ENCODE measurements at places on chromosomes 7 and 10.

DNA sequence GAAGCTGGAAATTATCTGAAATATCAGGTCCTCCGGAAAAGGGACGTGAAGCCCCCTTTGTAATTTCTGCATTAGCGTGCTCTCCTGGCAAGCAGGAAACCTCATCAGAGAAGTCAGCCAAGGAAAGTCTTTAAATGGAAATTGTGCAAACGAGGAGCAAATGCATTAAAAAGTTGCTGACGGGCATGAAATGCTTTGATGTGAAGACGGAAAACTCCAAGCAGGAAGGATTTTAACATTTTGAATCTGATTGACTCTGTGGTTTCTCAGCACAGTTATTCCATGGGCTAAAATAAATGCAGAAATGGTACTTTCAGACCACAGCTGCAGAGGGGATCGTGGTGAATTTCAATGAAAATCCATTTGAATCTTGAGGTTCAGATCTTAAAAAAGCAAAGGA is 167.8 kb downstream of the AHR start:
- no peak for DNase-seq

- no peak for DNase-seq
These were observed 516.9 kb downstream of the GLRX3 start for GRCh38 chr10:130652964-130653578.

- no peak for DNase-seq
These were observed 52.0 kb downstream of the C10orf90 start for GRCh38 chr10:126618466-126618865.

GRCh38 chr7:4797858-4798705 is 22.7 kb downstream of the AP5Z1 start:
- peak; percentile 83 for DNase-seq

DNA sequence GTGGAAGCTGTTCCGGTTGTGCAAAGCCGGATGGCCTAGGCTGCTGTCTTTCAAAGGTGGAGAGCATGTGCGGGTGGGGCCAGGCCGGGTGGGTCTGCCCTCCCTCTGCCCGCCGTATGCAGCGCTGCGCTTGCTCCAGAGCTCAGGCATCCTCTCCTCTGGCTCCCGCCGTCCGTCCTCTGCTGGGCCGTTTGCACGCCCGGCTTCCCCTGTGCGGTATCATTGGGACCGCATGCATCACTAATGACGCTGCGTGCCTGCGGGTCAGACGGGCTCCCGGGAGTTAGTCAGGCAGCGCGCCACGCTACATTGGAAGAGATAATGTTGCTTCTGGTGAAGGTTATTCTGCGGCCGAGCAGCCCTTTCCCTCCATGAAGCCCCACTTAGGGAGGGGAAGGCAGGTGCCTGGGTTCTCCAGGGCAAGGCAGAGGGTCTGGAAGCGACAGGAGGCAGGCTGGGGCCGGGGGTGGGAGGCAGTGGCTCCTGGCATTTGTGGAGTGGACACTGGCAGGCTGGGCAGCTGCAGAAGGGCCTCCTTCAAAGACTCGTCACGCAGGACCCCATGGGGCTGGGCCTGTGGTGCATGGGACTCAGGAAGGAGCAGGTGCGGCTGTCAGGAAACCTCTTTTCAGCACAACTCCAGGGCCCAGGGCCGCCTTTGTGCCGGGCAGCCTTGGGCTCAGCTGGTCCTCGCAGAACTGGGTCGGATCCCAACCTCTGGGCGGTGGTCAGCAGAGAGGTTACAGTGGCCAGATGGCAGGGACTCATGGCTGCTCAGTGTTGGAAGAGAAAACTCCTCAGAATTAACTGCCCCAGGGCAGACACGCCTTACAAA is 318.5 kb downstream of the WDR37 start:
- no peak for DNase-seq

DNA sequence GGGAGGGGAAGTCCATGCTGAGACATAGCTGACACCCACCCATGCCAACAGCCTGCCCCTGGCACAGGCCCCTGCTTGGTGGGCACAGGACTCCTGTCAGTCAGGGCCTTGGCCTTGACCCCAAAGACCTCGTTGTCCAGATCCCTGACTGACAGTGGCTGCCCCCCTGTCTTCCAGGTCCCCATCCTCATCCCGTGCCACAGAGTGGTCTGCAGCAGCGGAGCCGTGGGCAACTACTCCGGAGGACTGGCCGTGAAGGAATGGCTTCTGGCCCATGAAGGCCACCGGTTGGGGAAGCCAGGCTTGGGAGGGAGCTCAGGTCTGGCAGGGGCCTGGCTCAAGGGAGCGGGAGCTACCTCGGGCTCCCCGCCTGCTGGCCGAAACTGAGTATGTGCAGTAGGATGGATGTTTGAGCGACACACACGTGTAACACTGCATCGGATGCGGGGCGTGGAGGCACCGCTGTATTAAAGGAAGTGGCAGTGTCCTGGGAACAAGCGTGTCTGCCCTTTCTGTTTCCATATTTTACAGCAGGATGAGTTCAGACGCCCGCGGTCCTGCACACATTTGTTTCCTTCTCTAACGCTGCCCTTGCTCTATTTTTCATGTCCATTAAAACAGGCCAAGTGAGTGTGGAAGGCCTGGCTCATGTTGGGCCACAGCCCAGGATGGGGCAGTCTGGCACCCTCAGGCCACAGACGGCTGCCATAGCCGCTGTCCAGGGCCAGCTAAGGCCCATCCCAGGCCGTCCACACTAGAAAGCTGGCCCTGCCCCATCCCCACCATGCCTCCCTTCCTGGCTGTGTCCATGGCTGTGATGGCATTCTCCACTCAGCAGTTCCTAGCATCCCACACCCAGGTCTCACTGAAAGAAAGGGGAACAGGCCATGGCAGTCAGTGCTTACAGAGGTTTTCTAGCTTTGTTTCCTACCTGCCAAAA is 197.2 kb downstream of the EBF3 start:
- peak; percentile 14 for DNase-seq

DNA sequence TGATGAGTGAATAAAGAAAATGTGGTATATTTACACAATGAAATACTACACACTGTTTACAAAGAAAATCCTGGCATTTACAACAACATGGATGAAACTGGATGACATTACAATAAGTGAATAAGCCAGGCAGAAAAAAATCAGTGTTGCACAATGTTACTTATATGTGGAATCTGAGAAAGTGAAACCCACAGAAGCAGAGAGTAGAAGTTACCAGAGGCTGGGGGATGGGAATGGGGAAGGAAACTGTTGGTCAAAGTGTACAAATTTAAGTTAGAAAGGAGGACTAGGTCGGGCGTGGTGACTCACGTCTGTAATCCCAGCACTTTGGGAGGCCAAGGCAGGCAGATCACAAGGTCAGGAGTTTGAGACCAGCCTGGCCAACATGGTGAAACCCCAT is 538.5 kb upstream of the MKI67 start:
- no peak for DNase-seq

DNA sequence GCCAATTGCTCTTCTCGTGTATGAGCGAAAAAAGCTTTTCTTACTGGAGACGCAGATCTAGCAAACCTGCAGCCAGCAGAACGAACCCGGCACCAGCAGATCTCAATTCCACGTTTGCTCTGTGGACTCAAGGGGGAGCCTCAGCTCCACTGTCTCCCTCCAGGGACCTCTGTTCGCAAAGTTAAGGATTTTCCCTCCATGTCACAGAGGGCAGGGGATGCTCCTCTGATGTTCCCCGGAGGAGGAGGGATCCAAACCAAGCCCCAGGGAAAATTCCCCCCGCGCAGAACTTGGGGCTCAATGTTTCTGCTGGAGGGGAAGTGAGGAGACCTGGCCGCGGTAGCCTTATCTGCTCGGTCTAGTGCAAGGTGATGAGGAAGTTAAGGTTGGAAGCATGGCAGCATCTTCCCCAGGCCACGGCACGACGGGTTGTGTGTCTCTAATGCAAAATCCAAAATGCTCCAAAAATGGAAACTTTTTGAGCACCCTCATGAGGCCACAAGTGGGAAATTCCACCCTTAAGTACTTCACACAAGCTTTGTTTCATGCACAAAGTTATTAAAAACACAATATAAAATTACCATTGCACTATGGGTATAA is 9.0 kb downstream of the IQCE start:
- peak; percentile 54 for DNase-seq

- no peak for DNase-seq
These were observed 884.9 kb upstream of the ZNF722 start for GRCh38 chr7:63113713-63114285.

DNA sequence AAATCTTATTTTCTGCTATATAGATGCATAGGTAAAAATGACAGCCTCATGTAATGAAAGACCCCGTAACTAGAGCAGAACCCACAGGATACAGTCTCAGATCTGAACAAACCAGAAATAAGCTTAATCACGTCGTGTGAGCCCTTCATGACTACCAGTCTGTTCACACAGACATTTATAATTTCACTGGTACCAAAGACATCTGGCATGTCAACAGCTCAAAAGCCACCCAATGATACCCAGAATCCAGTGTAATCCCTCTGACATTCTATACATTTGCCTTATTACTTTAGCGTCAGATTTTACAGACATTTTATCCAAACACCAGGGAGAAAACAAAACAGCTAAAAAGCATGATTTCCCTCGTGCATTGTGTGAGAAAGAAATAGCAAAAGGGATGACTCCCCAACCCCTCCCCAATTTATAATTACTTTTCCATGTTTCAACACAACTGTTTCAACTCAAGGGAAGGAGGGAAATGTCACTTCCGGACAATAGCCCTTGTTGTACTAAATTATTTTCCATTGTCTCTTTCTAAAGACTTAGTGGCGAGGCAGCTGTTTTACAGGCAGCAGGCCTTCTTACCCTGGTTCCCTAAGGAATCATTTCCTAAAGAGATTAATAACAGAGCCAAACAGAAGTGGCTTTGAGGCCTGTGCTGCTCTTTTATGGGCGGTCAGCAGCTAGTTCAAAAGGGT is 33.2 kb downstream of the DOCK4 start:
- no peak for DNase-seq

DNA sequence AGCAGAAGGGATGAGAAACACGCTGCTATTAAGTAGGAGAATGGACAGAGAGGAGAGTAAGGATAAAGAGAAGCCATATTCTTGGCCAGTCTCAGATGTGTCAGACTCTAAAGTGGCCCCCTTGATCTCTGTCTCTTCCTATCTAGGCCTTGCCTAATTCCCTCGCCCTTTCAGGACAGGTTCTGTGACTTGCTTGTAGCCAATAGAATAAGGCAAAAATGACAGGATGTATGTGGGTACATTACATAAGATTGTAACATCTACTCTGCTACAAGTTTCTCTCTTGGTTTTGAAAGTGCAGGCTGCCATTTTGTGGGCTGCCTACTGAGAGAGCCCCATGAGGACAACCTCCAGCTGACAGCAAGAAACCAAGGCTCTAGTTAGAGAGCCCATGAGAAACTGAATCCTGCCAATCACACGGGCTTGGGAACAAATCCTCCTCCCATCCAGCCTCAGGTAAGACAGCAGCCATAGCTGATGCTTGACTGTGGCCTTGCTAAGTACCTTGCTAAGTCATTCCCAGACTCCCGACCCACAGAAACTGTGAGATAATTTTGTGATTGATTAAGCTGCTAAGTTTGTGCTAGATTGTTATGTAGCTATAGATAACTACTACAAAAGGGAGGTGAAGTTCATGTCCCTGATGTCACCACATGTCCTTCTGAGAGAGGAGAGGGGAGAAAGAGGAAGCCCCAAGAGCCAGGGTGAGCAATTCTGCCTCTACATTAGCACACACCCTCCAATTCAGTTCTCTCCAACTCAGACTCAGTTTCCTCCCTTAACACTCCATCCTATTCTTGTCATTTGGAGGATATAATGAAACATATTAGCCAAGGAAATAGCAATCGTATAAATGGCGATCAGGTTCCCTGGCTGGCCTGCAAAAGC is 185.5 kb downstream of the SGMS1 start:
- no peak for DNase-seq

- no peak for DNase-seq
These were observed 27.3 kb upstream of the SYCE1 start for GRCh38 chr10:133592716-133593115.

DNA sequence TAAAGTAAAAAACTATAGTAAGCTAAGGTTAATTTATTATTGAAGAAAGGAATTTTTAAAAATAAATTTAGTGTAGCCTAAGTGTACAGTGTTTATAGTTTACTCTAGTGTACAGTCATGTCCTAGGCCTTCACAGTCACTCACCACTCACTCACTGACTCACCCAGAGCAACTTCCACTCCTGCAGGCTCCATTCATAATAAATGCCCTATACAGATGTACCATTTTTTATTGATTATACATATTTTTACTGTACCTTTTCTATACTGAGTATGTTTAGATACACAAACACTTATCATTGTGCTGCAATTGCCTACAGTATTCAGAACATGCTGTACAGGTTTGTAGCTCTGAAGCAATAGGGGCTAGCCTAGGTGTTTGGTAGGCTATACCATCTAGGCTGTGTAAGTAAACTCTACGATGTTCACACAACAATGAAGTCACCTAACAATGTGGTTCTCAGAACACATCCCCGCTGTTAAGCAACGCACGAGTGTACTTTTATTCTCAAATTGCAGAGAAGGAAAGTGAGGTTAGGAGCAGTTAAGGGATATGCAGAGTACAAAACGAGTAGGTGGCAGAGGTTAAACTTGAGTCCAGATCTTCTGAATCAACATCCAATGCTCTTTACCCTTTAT is 38.9 kb upstream of the PLCE1 start:
- DNase-seq: no peak

DNA sequence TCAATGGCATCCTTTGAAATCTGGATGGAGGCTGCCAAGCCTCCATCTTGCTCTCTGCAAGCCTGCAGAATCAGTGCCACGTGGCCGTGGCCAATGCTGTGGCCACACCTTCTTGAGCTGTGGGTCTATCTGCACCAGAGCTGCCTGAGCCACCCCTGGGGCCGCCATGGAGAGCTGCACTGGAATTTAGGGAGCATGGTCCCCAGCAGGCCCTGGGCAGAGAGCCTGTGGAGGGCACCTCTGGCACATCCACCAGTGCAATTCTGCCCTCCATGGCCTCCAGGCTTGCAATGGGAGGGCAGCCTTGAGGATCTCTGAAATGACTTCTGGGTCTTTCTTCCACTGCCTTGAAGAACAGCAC is 55.6 kb upstream of the NKX6-2 start:
- no peak for DNase-seq

DNA sequence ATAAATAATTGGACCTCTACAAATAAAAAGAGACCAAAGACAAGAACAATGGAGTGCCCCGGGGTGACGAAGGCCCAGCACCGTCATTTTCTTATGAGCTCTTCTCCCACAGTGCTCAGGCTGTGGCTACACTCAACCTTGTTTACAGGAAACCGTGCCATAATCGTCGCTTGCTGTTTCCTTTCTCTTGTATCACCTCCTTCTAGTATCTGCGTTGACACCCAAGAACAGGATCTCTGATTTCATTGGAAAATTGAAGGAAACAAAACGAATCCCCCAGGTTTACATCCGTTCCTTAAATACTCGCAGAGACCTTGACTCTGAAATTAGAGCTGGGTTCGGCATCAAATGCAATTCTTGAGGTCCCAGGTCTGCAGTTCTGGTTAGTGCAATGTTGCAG is 1.7 kb upstream of the IGFBP3 start:
- DNase-seq: no peak
